NCI-H187 treated with DMSO at 0.1 percent for 48 hours (cell line): ENCODE measurements at places on chromosomes 16 and 17.

- DNase-seq = no peak
Measured at GRCh38 chr16:21603928-21604327, 4.6 kb downstream of the METTL9 start.

GRCh38 chr17:8708025-8708461, 36.6 kb downstream of the CCDC42 start:
- DNase-seq = no peak

DNA sequence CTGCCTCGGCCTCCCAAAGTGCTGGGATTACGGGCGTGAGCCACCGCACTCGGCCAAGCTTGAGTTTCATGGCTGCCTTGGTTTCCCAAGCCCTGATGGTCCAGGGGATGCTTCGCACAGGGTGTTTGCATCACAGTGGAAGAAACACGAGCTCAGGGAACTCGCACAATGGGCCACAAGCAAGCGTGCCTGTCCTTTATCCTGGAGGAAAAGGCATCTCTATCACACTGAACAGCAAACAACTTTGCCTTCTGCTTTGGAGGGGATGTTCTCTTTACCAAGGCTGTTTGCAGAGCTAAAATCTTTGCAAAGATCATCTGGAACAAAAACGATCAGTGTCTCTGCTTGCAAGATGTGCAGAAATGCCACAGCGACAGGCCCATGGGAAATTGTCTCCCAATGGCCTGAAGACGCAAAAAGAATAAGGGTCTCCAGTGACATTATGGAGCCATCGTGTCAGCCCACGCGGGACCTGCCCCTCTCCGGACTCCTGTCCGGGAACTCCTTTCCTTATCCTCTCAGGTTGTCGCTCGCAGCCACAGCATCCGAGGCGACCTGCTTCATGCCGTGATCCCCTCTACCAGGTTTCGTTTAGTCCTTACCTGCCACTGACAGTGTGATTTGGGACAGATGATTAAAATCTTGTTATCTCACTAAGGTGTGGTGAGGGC, 44.1 kb upstream of the CBFA2T3 start:
- no peak for DNase-seq

DNA sequence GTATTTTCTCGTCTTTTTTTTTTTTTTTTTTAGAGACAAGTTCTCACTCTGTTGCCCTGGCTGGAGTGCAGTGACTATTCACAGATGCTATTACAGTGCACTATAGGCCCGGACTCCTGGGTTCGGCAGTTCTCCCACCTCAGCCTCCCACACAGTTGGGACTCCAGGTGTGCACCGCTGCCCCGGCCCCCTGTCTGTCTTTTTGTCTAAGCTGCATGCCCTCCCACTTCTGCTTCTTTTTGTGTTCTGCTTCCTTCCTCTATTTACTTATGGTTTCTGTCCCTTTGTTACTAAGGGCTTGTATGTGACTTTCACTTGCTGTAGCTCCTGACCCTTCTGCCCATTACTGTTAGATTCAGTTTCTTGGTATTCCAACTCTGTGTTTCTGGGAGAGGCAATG, 20.5 kb downstream of the SLC7A6 start:
- no peak for DNase-seq

DNA sequence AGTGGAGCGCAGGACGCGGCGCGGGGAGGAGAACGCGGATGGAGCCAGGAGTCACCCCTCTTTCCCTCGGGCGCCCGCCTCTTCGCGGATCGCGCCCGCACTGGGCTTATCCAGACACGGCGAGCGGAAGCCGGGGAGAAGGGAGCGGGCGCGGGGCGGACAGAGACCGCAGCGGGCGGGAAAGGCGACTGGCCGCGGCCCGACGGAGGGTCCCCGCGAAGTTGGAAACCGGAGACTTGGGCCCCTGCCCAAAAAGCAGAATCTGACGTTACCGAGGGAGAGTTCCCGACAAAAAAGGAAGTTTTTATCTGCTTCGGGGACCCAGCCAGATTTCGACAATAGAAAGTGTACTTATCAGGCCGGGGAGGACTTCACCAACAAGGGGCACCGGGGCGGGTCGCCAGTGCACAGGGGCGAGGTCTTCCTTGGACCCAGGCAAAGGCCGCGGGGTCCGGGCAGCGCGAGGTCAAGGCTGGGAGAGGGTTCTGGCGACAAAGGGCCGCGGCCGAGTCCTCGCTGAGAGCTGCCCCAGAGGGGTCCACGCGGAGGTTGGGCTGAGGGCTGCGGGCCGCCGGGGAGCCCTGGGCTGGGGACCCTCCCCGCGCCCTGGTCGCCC, 519 bp downstream of the ST6GALNAC2 start:
- DNase-seq = no peak

DNA sequence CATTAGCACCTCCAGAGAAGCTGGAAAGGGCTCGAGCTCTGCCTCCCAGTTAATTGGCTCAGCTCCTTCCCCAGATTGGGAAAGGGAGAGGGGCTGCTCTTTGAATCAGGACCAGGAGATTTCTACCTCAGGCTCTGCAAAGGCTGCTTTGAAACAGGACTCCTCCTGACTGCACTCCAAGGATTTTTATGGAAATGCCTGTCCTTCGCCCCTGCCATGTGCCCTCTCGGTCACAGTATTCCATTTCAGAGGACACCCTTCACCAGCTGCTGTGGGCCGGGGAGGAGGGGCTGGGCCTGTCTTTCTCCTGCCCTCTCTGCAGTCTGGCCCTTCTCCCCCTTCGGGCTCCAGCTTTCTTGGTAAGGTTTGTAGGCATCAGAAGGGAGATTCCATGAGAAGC, 13.6 kb downstream of the MRM1 start:
- DNase-seq = no peak

DNA sequence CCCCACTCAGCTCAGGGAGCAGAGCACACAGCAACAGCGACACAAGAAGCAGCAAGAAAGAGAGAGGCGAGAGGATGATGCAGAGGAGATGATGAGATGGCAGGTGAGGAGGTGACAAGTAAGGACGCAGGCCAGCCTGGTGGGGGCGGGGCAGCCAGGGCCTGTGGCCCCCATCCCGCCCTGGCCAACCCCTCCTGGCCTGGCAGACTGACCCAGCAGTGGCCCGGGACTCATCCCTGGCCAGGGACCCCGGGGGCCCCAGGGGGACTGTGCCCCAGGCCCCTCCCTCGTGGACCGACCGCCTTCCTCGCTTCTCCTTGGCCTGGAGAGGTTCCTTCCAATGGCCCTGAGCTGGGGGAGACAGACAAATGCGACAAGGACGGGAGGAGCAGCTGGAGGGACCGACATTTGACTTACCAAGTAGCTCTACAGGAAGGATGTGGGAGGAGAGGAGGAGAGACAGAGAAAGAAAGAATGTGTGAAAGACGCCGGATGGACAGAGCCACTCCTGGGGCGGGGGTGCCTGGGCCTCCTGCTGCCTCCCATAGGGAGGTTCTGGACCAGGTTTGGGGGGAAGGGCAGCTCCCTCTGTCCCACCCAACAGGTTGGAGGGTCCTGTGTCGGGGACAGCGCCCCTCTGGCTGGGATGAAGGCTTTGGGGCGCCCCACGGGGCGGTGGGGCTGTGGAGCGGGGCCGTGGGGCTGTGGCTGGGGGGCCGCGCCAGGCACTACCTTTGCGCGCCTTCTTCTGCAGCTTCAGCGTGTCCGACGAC, 6.8 kb downstream of the MTSS2 start:
- DNase-seq = no peak

DNA sequence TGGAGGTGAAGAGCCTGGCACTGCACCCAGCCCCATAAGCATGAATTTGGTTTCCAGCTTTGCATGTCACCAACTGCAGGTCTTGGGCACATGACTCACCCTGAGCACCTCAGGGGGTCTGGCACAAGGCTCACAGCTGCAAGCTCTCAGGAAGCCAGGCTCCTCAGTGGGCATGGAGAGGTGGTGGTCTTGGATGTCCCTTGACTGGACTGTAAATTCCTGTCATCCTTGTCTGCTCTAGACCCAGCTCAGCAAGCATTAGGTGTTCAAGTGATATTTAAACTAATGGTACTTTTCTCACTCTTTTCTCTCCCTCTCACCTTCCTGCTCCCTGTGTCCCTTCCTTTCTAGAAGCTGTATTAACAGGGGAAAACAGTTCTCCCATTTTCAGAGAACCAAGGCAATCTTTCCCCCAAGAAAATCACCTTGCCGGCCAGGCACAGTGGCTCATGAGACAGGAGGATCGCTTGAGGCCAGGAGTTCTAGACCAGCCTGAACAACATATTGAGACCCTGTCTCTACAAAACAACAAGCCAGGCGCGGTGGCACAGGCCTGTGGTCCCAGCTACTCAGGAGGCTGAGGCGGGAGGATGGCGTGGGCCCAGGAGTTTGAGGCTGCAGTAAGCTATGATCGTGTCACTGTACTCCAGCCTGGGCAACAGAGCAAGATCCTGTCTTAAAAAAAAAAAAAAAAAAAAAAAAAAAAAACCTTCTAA, 5.1 kb upstream of the KIFC3 start:
- DNase-seq = no peak

GRCh38 chr16:58271589-58271988, 23.2 kb downstream of the PRSS54 start:
- DNase-seq = no peak

DNA sequence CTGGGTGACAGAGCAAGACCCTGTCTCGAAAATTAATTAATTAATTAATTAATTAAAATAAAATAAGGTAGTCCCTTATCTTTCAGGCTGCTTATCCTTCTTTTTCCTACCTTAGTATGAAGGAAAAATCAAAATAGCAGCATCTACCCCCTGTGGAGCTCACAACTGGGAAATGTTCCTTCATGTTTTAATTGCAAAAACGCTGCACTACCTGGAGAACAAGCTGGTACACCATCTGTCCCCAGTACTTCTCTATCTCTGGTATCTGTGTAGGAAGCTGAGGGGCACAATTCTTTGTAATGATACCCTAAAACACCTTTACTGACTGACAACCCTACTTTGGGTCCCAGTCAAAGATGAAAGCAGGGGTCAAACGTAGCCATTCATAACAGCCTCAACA, 55.1 kb upstream of the MNT start:
- DNase-seq = no peak

- DNase-seq = no peak
Measured at GRCh38 chr17:58686980-58687379, 4.9 kb downstream of the TEX14 start.

GRCh38 chr17:36817483-36818048, 119.7 kb upstream of the LHX1 start:
- DNase-seq = no peak

DNA sequence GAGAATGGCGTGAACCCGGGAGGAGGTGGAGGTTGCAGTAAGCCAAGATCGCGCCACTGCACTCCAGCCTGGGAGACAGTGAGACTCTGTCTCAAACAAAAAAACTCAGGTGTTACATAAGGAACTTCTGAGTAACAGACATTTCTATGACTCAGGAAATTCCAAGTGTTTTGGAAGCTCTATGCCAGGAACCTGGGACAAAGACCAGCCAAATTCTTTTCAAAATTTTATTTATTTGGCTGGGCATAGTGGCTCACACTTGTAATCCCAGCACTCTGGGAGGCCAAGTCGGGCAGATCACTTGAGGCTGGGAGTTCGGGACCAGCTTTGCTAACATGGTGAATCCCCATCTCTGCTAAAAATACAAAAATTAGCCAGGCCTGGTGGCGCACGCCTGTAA, 5.2 kb upstream of the SH2B1 start:
- no peak for DNase-seq

DNA sequence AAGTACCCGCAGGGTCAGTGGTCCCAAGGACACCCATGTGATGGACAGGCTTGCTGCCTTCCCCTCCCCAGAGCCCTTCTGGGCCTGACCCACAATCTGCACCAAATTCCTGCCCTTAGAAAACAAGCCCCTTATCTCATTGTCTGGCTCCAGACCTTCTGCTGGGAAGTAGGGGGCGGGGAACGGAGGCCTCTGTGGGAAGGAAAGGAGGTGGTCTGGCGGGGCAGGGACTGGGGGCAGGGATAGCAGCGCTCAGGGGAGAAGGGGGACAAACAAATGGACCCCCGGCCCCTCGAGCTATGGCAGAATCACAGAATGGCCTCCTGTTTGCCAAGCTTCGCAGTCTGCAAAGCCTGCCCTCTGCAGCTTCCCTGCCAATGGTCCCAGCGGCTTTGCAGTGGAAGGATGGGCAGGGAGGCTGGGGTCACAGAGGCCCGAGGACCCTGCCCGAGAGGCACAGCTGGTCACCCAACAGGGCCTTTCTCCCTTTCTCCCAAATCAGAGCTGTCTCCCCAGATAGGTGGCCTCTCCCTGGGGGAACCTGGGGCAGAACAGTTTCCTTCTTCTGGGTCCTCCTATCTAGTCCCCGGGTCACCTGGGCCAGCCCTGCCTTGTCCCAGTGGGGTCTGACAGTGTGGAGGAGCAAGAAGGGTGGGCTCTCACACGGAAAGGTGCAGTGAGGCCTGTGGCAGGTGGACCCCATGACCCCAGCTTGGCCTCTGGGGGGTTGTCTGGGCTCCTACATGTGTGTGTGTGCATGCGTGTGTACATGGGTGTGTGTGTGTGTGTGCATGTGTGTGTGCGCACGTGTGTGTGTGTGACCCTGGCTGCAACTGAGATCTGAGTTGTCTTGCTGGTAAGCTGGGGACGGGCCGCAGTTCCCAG, 25.5 kb downstream of the TMEM235 start:
- no peak for DNase-seq

- DNase-seq = no peak
Measured at GRCh38 chr16:82033006-82033405, 2.0 kb upstream of the HSD17B2 start.

- no peak for DNase-seq
Measured at GRCh38 chr17:28999206-28999605, 6.6 kb downstream of the SEZ6 start.

DNA sequence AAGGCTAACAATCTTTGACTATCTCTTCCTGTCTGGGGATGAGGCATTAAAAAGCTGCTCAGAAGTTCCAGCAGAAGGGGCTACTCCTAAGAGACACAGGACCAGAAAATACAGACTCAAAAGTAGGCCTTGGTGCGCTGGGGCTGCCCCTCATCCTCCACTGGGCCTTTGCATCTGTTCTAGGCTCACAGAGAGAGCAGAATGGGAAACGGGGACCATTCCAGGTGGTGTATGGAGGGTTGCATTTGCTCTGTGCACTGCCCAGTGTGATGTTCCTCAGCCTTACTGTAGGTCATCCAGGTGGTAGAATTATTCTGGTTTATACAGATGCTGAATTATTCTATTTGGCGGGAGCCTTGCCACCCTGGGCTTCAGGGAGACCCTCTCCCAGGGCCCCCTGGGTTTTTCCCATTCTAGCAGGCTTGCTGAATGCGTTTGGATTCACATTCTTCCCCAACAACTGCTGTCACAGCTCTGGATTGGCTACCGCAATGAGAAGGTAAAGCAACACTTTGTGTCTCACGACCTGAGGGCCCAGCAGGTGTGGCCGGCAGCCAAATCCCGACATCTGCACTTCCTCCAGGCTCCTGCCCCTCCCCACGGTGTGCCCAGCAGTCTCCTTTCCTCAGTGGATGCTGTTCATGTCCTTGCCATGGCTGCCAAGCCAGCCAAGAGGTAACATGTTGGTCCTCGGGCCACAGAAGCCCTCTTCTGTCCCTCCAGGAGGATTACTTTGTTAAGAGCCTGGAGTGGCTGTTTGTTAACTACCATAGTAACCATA, 25.0 kb upstream of the ZNHIT3 start:
- DNase-seq = no peak
